Kidney epithelial cell (primary cell): ENCODE measurements at places on chromosomes 5 and 9.

GRCh38 chr5:59837071-59837470 is 56.5 kb downstream of the PDE4D start:
- no peak for DNase-seq

DNA sequence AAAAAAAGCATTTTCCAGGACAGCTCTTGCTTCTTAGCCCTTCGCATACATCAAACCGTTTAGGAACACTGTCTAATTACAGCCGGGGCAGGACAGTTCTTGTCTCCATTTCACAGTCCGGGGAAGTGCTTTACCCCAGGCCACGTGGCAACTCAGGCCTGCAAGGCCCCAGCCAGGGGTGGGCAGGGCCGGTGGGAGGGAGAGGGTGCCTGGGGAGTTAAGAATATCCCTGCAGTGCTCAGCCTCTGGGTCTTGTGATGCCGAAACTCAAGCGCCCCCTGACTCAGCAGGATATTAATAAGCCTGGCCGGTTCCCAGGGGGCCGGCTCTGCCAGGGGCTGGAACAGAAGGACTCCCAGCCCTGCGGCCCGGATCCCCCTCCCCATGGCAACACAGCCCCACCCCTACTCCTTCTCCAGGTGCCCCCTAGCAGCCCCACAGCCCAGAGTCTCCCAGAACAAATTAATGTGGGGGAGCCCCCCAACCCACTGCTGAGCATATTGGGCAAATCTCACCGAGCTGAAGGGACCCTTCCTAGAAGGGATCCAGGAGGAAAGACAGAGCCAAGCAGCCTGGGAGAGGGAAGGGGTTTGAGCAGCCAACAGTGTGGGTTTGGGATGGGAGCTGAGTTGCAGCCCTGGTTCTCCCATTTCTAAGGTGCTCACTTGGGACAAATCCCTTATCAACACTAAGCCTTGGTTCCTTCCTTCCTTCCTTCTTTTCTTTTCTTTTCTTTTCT is 45.3 kb downstream of the PLPP7 start:
- no peak for DNase-seq

DNA sequence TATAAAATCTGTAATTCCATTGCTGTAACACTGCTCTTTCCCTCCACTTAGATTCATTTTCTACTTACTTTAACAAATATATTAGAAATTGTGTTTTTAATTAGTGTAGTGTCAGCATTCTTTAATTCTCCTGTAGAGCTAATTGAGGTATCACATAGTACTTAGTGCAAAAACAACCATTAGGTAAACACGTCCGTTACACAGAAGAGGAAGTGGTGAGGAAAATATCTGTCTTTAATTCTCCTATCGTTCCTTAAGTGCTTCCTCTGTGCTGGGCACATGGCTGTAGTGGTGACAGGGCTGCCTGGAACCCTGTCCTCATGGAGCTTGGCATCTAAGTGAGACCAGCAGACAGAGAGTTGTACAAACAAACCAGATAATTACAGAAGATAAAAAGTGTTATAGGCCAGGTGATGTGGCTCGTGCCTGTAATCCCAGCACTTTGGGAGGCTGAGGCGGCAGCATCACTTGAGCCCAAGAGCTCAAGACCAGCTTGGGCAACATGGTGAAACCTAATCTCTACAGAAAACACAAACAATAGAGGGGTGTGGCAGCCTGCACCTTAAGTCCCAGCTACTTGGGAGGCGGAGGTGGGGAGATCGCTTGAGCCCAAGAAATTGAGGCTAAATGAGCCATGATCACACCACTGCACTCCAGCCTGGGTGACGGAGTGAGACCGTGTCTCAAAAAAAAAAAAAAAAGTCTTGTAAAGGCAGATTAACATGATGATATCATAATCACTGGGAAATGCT is 36.4 kb downstream of the PARP8 start:
- no peak for DNase-seq

- no peak for DNase-seq
Observed at GRCh38 chr9:133122935-133123611, 2.0 kb upstream of the RALGDS start.

DNA sequence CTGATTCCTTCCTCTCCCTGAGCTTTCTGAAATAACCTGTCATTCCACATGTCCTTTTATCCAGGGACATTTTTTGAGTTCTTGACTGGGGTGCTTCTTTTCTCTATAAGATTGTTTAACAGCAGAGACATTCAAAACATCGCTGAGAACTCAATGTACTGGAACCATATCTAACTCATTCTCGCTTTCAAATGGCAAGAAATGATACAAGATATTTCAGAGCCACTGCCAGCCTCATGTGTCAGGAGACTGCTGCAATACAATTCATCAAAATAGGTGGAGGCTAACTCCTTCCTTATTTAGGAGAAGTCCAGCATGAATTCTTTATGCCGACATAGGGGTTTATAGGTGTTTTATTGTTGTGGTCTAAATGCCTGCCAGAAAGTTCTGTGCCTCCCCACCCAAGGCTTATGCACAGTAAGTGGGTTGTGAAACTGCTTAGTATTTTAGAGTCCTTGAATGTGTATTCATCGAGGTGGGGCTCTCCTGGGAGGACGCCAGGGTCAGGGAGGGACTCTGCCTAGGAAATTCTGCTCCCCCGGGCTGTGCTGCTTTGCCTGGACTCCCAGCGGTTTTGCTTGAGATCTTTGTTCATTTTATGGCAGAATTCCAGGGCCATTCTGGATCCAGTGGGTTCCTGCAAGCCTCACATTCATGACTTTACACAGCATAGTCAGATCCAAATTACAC is 53.9 kb downstream of the ZNF474 start:
- peak; percentile 63 for DNase-seq

DNA sequence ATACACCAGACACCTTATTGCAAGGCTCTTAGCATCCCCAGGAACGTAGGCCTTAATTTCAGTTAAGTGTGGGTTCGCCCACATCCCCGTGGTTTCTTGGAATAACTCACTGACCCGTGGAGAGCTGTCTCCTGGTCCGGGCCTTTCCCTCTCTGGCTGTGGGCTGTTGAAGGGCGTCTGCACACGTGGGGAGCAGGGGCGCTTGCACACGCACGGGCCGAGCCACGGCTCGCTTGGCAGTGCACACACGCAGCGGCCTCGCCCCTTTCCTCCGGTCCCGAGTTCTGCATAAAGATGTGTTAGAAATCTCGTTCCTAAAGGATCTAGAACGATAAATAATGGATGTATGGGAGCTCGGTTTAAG is 141.9 kb downstream of the PBX3 start:
- DNase-seq: no peak

DNA sequence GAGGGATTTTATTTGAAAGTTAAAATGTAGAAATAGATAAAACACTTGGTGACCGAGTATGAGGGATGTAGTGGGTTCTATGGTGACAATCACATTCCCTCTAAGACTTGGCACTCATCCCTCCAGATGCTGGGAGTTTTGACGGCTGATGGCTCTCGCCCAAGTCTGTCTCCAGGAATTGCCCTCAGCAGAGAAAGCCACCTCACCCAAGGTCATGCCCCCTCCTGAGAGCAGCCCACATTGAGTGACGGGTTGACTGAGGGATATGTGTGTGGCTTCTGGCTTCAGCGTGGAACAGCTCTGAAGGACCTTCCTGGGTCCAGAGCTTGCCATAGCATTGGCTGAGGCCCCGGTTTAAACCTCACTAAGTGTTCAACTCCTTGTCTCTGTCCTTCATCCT is 19.4 kb downstream of the CAVIN4 start:
- DNase-seq: no peak

GRCh38 chr9:89022902-89023301 is 31.6 kb downstream of the S1PR3 start:
- DNase-seq: no peak

- DNase-seq: no peak
Observed at GRCh38 chr9:16267281-16268066, 603.0 kb downstream of the BNC2 start.

GRCh38 chr9:129785866-129786265 is 17.1 kb upstream of the TOR1B start:
- no peak for DNase-seq
